Activated T-cell treated with anti-CD3 and anti-CD28 coated beads for 1 hour (primary cell): ENCODE measurements at places on chromosomes 13 and 19.

DNA sequence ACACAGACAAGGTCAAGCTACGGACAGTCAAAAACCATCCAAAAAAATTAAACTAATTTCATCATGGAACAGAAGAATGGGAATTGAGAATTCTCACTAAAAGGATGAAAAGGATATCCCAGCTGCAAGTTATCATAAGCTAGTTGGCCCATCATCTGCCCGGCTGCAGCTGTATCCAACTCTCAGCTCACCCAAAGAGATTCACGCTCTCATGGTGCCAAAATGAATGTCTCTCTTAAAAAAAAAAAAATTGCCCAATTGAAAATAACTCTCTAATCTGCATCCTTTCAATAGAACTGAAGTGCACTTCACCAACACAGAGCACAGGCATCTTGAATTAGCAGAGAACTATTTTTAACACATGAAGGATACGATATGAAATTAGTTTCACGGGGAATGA lies 20.0 kb downstream of the ENOX1 start:
- no peak for DNase-seq

DNA sequence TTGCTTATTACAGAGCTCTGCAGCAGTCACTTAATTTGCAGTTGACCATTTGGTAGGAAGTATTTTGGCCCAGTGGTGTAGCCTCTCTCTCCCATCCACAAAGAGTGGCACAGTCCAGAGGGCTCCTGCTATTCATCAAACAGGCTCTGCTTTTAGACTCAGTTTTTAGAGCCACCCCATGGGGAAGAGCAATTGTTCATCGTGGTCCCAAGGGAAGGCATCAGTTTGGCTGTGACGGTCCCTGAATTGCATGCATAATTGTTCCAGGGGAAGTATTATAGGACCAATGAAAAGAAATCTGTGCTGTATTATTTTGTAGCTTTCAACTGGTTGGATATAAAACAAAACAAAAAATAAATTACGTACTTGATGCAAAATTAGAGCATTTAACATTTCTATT lies 799.0 kb downstream of the DACH1 start:
- DNase-seq = no peak

- DNase-seq = no peak
Observed at GRCh38 chr19:10681658-10682057, 19.6 kb upstream of the QTRT1 start.

GRCh38 chr19:15251010-15251748 lies 18.9 kb upstream of the EPHX3 start:
- no peak for DNase-seq

- no peak for DNase-seq
Observed at GRCh38 chr13:65756071-65756671, 1474.0 kb downstream of the PCDH9 start.

GRCh38 chr19:10346509-10346908 lies 7.1 kb upstream of the ICAM3 start:
- no peak for DNase-seq

- no peak for DNase-seq
Observed at GRCh38 chr19:2180881-2181632, 17.3 kb downstream of the DOT1L start.

DNA sequence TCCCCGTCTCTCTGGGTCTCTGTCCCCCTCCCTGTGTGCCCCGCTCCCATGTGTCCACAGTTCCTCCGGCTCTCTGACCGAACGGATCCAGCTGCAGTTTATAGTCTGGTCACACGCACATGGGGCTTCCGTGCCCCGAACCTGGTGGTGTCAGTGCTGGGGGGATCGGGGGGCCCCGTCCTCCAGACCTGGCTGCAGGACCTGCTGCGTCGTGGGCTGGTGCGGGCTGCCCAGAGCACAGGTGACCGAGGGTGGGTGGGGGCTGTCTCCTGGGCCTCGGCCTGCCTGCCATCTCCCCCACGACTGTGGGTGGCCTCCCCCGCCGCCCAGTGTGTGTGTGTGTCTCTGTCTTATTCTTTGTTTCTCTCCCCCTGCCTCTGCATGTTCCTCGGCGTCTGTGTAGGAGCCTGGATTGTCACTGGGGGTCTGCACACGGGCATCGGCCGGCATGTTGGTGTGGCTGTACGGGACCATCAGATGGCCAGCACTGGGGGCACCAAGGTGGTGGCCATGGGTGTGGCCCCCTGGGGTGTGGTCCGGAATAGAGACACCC lies 10.3 kb downstream of the TRPM4 start:
- no peak for DNase-seq
